Neural crest cell (in vitro differentiated cells): ENCODE measurements at places on chromosomes 5 and 9.

DNA sequence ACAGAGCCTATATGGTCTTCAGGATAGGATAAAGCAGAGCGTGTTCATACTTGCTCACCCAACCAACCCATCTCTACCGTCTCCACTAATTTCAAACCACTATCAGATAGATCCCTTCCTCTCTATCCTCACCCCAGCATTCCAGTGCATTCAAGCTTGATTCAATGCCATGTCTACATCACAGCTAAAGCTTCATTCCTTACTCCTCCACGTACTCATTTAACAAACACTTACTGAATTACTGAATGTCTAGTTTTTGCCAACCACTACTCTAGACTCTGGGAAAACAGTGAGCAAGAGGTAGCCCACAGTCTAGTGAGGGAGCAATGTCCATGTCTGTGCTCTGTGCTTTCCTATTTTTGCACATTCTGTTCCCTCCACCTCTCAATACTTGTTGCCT is 163.5 kb upstream of the MSX2 start:
- no peak for DNase-seq

DNA sequence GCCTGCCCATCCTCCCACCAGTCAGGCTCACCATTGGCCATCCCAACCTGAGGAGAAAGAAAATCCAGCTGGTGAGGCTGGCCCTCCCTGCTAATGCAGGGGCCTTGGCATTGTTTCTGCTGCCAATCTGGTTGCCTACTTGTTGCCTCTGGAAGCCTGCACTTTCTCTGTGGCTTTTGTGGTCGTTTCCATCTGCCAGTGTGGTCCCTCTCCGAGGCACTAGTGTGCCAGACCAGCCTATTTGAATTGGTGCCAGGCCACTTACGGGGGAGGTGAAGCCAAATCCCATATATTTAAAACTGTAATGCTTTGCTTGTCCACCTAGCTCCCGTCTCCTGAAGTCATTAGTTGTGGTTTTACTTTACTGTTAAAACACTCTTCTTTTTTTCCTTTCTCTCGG is 213.4 kb upstream of the ADAMTSL1 start:
- DNase-seq, result no peak

GRCh38 chr5:159224471-159224870 is 15.1 kb upstream of the RNF145 start:
- DNase-seq, result no peak

GRCh38 chr9:129675620-129676019 is 10.2 kb downstream of the PRRX2 start:
- DNase-seq, result no peak

- no peak for DNase-seq
Measured at GRCh38 chr5:59021286-59021673, 438.4 kb downstream of the RAB3C start.

DNA sequence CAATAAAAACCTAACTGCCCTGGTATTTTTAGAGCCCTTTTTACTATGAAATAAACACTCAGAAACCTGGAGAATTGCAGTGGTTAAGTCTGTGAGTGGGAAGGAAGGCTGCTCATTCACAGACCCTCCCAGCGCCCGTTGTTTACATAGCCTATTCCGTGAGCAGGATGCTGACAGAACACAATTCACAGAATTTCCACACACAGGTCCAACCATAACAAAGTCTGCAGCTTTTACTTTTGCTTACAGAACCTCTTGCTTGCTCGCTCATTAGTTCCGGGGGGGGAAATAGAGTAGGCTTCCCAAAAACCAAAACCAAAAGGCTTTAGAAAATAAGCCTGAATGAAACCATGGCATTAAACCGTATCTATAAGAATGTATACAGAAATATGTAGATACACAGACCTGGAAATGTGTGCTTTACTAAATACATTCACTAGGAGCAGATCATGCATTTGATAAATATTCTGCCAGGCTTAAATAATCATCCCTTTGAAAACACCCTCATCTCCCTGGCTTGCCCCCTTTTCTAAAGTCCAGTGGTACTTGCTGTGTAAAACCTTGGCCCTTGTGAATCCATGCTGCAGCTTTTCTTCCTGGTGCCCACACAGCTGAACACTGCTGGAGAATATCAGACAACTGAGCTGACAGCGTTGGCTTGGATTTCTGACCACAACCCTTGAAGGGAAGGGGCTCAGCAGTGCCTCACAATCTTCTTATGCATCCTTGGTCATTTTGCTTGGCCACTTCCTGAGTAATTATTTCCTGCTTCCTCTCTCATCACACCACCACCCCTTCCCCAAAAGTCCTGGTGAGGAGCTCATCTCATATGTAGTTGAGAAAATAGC is 128.0 kb downstream of the FANCC start:
- DNase-seq, result no peak

DNA sequence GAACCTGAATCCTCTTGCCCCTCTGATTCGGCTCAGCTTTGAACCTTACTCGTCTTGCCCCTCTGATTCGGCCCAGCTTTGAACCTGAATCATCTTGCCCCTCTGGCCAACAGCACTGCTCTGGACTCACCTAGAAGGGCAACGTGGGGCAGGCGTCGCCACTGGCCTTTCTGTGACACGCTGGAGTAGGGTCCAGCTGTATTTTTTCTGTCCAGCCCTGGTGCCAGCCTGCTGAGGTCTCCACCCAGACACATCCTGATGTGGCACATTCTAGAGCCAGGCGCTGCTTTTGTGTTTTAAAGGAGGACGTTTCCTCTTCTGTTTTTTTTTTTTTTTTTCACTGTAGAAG is 15.2 kb upstream of the CPEB4 start:
- DNase-seq, result no peak

DNA sequence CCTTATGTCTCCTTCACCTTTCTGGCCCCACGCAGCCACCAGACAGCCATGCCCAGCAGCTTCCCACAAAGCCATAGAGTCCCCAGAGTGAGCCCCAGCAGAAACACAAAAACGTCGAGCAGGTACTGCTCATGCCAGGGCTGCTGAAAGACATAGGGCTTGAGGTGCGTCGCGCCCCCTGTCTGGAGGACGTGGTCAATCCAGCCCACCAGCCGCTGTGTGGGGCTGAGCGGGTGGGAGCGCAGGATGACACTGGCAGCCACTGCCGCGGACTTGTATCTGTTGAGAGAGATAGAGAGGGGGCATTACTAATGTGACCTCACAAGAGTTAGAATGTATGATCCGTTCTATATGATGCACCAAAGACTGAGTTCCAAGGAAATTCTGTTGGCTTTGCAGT is 31.0 kb downstream of the UGT3A2 start:
- DNase-seq, result no peak

DNA sequence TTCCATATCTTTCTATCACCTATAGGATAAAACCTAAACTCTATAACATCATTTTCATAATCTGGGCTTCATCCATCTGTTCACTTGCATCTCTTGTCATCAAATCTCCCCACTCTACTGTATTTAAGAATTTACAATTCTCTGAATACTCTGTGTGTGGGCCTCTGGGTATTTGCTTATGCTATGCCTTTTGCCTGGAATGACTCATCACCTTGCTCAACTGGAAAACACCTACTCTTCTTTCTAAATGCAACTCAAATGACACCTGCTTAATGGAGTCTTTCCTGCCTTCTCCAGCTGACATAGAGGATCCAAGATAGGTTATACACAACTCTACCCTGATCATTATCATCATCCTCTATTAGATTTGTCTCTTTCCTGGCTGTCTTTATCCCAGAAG is 421.7 kb downstream of the SPATA31D1 start:
- DNase-seq, result no peak

- no peak for DNase-seq
Measured at GRCh38 chr9:123282362-123283047, 14.1 kb upstream of the STRBP start.

DNA sequence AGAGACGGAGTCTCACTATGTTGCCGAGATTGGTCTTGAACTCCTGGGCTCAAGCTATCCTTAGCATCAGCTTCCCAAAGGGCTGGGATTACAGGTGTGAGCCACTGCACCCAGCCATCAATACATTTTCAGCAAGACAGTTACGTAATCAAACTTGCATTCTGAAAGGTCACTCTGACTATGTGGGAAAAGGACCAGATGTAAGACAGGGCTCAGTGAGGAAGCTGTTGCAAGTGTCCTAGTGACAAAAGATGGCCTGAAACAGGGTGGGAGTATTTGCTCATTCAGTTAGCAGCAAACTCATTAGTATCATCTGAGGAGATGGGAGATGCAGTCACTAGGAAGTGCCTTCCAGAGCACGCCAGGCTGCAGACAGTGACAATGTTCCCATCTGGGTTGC is 16.9 kb downstream of the MED27 start:
- no peak for DNase-seq

DNA sequence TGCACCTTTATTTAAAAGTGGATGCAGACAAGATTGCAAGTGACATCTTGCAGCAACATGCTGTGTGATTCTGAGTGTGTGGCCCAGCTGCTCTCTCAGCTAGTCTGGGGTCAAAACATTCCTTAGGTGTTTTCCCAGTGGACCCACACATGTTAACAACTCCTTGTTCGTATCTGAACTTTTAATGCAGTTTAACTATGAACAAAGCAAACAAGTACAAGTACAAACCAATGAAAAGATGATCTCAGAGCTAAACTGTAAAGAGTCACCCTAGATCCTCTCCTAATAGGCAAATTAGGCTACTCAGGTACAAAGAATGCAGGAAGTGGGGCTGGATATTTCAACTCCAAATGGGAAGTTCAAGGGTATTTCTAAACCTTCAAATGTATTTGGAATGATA is 108.4 kb downstream of the ENTREP1 start:
- DNase-seq, result no peak

DNA sequence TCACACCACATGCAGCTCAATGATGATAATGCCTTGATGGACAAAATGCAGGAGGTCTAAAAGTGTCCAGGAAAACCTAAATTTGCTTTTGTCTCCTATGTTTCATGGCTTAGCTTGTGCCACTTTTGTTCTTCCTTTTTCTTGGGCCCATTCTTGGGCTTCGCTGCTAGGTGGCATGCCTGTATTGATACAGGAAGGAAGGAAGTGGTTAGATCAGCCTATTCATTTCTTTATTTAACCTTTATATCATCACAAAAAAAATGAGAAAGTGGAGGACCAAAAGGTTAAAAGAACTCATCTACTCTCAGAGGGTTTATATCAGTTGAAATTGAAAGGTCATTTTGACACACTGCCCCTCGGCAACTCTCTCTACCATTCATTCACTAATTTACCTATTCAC is 260.2 kb downstream of the ARHGAP26 start:
- DNase-seq, result no peak

DNA sequence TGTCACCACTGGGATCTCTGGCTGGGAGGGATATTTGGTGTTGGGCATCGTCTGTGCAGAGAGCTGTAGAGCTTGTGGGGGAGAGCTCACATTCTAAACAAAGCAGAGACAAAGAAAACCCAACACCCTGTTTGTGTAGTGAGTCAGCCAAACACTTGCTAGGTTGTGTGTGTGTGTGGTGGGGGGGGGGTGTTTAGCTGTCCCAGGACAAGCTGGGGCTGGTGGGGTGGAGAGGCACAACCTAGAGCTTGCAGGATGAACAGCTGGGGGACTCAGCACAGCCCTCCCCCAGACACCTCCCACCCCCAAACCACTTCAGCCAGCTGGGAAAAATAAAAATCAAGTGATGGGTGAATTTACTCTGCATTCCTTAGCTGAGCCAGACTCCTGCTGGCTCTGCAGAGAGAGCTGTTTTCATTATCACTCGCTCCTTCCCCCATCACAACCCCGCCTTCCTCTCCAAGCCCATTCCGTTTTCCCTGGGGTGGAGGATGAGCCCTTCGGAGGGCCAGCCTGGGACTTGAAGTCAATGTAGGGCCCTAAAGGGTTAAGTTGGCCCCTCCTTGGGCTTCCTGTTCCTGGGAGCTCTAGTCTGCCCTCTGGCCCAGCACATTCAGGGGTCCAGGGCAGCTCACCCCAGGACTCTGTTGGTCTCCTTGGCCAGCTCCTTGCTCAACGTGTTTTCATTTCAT is 2.6 kb downstream of the OLFML2A start:
- no peak for DNase-seq

DNA sequence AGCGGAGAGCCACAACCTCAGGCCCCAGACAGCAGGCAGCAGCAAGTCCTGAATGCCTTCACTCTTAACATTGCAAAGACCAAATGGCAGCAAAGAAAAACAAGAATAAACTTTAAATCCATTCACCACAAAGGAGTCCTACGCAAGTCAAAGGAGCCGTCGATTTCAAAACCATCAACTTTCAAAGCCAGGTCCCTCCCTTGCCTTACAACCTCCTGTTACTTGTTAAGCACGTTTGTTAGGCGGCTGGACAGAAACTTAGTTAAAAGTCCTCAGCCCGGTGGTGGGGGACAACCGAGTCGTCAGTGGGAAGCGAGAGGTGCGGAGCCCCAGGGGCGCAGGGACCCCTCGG is 938 bp downstream of the LPAR1 start:
- no peak for DNase-seq

- no peak for DNase-seq
Measured at GRCh38 chr5:112254303-112254702, 164.8 kb downstream of the EPB41L4A start.

DNA sequence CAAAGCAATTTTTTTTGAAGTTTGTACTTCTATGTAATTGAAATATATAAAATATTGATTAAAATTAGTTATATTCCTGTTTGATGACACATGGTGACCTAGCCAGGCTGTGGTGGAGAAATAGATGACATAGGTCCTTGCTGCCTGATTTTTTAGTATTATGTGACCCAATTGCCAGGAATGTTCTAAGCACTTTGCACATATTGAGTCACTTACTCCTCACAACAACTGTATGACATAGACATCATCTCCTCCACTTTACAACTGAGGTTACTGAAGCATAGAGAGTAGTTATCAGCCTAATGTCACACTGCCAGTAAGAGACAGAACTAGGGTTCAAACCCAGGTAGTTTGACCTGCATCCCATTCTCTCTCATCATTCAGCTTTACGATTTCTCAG is 26.2 kb upstream of the SNX18 start:
- DNase-seq, result no peak

DNA sequence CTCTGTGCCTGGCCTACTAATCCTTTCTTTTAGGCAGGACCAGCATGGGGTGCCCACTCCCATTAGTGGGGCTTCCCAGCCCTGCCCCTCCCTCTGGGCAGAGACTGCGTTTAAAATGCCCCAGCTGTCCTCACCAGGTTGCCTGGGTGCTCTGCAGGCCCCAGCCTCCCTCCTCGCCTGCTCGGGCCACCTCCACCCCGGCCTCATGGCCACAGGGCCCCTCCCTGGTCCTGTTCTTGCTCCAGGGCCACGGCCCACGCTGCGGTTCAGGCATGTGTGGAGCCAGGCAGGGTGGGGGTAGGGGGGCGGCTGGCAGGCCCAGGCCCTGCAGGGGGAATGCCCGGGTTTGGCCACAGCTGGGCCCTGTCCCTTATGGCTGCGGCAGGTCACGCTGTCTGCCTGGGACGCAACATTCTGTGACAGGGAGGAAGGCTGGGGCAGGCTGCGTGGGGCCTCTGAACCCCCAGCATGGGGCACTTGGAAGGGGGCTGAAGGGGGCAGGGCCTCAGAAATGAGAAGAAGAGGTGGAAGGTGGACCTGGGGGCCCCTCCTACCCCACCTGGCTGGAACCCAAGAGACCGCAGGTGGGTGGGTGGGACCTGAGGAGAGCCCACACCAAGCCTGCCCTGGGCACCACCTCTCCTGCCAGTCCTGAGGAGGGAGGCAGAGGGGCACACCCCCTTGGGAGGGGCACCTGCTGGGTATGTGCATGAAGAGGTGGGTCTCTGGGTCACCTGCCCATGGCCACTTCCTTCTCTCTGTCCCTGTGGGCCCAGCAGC is at the start of gene LCN12:
Gene LCN12, plus strand, starts transcription at position 733 of the 780 bp plus-strand sequence. CDS start 55 bp downstream, outside the sequence.
- no peak for DNase-seq

- no peak for DNase-seq
Measured at GRCh38 chr5:138287246-138287645, 12.8 kb upstream of the GFRA3 start.

- no peak for DNase-seq
Measured at GRCh38 chr9:86359151-86359879, 5.1 kb upstream of the TUT7 start.

- no peak for DNase-seq
Measured at GRCh38 chr9:89358376-89358916, 40.1 kb downstream of the SECISBP2 start.

GRCh38 chr5:91384671-91385430 is 1.7 kb upstream of the ARRDC3 start:
- DNase-seq, result no peak
